Stimulated activated CD4-positive, alpha-beta T cell treated with anti-CD3 and anti-CD28 coated beads, Interleukin-1b, Interleukin-23, amount 100 ng/mL, for 1 hour (primary cell): ENCODE measurements at places on chromosomes 1 and 21.

GRCh38 chr1:180311011-180311730, 81.1 kb downstream of the LHX4 start:
- no peak for DNase-seq

DNA sequence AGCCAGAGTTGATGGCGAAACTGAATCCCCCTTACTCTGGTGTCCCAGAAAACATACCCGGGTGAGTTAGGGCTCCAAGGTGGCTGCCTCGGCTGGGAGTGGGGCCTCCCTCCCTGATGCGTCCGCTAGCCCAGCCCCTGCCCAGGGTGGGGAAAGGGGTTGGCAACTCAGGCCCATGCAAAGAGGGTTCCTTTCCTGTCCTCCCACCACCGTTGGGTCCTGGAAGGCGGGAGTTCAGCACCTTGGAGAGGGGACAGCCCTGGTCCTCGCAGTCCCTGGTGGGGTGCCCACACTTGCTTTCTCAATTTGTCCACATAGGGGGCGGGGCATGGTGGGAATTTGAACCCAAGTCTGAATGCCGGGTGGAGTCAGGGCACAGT, 6.1 kb downstream of the SRM start:
- no peak for DNase-seq

GRCh38 chr1:64563958-64564565, 94.1 kb downstream of the CACHD1 start:
- DNase-seq = no peak

- no peak for DNase-seq
Measured at GRCh38 chr1:214389734-214390133, 108.8 kb downstream of the SMYD2 start.

DNA sequence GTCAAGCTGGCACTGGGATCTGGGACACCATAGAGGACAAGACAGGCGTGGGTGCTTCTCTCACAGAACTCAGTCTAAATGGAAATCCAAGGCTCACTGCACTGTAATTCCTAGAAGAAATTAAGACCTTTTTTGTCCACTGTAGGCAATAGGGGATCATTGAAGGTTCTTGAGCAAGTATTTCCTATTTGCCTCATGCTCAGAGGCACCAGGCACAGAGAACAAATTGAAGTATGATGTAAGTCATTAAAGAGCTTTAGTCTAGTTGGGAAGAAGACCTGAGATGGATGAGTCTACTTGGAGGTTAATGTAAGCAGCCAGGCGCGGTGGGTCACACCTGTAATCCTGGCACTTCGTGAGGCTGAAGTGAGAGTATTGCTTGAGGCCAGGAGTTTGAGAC, 34.6 kb downstream of the EIF2D start:
- DNase-seq = no peak

- DNase-seq = no peak
Measured at GRCh38 chr1:176803042-176803441, 340.1 kb downstream of the PAPPA2 start.

- DNase-seq = no peak
Measured at GRCh38 chr1:116988908-116989307, 12.7 kb upstream of the CD101 start.

- no peak for DNase-seq
Measured at GRCh38 chr1:193581341-193581740, 394.9 kb upstream of the B3GALT2 start.

GRCh38 chr1:91754816-91755580, 131.0 kb downstream of the TGFBR3 start:
- no peak for DNase-seq

- no peak for DNase-seq
Measured at GRCh38 chr1:15243275-15244043, 3.6 kb upstream of the FHAD1 start.

- no peak for DNase-seq
Measured at GRCh38 chr1:245158913-245159312, 4.1 kb downstream of the KIF26B start.

DNA sequence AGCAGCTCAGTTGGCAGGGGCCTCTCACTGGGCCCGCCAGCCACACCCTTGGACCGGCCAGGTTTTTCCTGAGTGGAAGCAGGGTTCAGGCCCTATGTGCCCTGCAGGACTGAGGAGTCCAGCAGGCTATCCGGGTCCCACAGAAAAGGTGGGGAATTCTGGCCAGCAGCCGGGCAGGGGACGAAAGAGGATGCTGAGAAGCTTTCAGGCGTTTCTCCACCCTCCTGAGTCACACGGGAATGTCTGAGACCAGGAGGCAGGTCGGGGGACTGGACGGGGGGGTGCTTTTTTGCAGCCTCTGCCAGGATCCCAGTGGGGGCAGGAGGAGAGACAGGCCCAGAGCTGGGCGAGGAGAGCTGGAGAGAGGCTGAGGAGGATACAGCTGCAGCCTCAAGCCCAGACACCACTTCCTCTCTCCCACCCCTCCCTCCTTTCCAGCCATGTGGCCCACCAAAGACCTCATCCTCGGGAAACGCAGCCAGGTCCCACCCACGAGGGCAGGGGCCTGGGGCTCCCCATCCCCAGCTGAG, 105.4 kb downstream of the SPSB1 start:
- no peak for DNase-seq

GRCh38 chr1:116737855-116738321, 16.3 kb upstream of the CD2 start:
- DNase-seq = no peak
